Pulmonary artery endothelial cell (primary cell): ENCODE measurements at places on chromosomes 5 and 9. TPM values are rescaled to one million over a fixed set of nuclear protein-coding genes. Genes with fewer than 3 reads are reported as not detected.

DNA sequence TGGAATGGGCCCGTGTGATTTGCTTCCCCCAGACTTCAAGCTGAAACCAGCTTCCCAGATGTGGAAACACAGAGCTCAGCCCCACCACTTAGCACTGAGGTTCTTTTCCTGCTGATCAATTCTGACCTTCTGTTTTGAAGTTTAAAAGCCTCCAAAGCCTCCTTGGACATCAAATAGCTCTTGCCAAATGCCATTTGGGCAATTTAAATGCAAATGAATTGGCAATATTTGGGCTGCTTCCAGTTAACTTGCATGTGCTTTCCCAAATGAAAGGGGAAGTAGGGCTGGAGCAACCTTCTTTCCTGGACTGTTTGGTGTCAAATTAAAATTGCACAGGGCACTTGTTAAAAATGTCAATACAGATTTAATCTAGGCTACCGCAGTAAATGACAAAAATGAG is 710.5 kb downstream of the TLR4 start:
- DNase-seq = no peak

DPYSL3 gene
- 138 and 161 TPM in 2 replicates for total RNA-seq

GRCh38 chr9:123654994-123655637 is 274.8 kb downstream of the DENND1A start:
- DNase-seq = no peak

GRCh38 chr9:86714999-86715398 is 232.3 kb downstream of the GAS1 start:
- no peak for DNase-seq

SREK1 gene
- 57.9 and 82.9 TPM in 2 replicates for total RNA-seq

GRCh38 chr9:93207860-93208734 is 24.2 kb downstream of the WNK2 start:
- DNase-seq = no peak

PAEP gene
- total RNA-seq = not detected in 2 replicates

DNA sequence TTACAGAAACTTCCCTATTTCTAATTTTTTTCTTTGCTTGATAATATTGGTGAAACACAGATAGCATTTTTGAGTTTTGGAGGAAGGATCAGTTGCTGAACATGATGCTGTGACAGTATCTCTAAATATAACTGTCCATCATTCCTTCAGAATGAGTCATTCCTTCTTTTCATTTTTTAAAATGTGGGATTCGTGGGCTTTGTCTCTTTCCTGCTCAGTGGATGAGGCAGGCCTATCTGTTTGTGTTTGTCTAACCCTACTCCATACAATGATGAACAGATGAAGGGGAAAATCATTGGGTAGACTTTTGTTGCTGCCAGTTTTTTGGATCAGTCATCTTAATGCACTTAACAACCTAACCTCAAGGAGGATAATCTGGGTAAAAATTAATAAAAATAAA is 15.7 kb upstream of the OR13C8 start:
- no peak for DNase-seq

CCDC192 gene
- total RNA-seq = not detected in 2 replicates

GRCh38 chr5:167771571-167771970 is 519.9 kb upstream of the WWC1 start:
- DNase-seq = no peak

DNA sequence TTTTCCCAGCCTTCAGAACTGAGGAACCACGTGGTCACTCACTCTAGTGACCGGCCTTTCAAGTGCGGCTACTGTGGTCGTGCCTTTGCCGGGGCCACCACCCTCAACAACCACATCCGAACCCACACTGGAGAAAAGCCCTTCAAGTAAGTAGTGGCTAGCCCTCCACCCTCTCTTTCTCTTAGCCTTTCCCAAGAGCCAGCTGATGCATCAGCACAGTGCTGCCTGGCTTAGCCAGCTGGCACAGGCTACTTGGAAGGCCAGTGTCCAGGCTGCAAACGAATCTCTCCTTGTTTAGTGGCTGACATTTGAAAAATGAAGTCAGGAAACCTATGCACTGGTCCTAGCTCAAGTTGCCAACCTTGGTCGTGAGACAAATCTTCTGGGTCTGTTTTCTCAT is 91.1 kb downstream of the PRDM6 start:
- DNase-seq = no peak

GRCh38 chr5:174229514-174230370 is 184.2 kb downstream of the NSG2 start:
- no peak for DNase-seq

GRCh38 chr9:17075146-17075757 is 59.6 kb upstream of the CNTLN start:
- no peak for DNase-seq

- no peak for DNase-seq
These were observed 7.5 kb upstream of the UBE2R2 start for GRCh38 chr9:33809506-33809905.

DENND1A gene
- 11.7 and 12.4 TPM in 2 replicates for total RNA-seq

- DNase-seq = no peak
These were observed 4.2 kb downstream of the SIL1 start for GRCh38 chr5:139193928-139194327.

FBP1 gene
- 0.95 and 1.5 TPM in 2 replicates for total RNA-seq

GRCh38 chr5:117204404-117204803 is 629.8 kb upstream of the SEMA6A start:
- DNase-seq = no peak

GRCh38 chr5:3179220-3179619 is 416.4 kb upstream of the IRX1 start:
- DNase-seq = no peak

ABLIM3 gene
- total RNA-seq = 18.8 and 21.3 TPM in 2 replicates

GRCh38 chr5:169534311-169534880 is 49.2 kb upstream of the SPDL1 start:
- no peak for DNase-seq

GARIN3 gene
- total RNA-seq = not detected in 2 replicates

- no peak for DNase-seq
These were observed 222.6 kb downstream of the MEF2C start for GRCh38 chr5:88660264-88660946.

GRCh38 chr5:27140831-27141230 is 102.4 kb upstream of the CDH9 start:
- DNase-seq = no peak

- DNase-seq = no peak
These were observed 142.5 kb upstream of the VLDLR start for GRCh38 chr9:2479056-2479565.

DNA sequence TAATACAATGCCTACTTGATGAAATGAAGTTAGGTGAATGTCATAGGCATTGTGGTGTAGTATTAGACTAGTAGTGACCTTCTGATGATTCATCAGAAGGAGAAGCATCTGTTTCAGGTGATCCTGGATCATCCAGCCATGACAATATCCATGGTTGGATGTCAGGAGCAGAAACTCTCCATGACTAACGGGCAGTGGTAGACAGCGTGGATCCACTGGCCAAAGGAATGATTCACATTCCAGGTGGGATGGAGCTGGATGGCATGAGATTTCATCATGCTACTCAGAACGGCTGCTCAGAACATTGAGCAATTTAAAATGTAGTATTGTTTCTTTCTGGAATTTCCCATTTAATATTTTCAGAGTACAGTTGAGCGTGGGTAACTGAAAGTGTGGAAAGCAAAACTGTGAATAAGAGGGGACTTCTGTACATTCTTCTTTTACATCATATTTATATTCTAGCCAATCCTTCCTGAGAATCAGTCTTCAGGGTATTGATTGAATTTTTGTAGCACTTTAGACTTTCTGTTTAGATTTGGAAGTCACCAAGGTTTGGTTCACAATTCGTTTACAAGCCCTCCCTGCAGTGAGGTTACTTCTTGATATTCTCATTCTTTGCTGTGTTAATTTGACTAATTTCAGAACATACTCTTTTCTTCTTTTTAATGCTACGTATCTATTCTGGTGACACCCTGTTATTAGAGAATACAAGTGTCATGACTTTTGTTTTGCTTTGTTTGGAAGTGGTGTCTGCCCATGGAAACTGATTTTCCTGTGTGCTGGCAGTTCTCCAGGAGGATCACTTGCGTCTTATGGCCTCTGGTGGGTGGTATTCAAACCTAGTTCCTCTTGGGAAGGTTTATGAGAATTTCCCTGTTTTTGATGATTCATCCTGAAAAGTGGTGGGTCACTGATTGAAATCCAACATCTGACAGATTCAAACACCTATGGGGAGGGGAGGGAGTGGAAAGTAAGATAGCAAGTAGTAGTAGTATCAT is 12.2 kb upstream of the CLINT1 start:
- no peak for DNase-seq

GRCh38 chr5:80215523-80215922 is 40.3 kb downstream of the SERINC5 start:
- no peak for DNase-seq

GRCh38 chr9:114621975-114622609 is 11.0 kb downstream of the TMEM268 start:
- DNase-seq = peak; percentile 35

GRCh38 chr9:95857124-95857523 is 18.4 kb upstream of the ERCC6L2 start:
- no peak for DNase-seq

ORM2 gene
- total RNA-seq = not detected in 2 replicates

- DNase-seq = no peak
These were observed 170.3 kb upstream of the WWC1 start for GRCh38 chr5:168121138-168121494.

DNA sequence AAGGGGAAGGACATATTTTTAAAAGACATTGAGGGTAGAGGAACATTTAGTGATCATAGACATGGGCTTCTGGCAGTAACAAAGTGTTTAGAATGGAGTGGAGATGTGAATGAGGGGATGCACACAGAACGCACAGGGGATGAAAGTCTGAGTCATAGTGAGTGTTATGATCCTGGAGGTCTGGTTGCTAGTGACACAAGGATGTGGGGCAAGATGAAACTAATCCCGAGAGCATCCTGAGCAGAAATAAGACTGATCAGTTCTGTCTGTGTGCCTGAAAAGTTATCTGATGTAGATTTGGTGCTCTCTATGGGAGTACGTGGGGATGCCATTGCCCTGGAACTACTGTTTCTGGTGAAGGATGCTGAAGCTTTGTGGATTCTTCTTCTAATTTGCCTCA is 141.1 kb downstream of the CHSY3 start:
- DNase-seq = no peak

GRCh38 chr9:18922161-18922885 is 110.7 kb downstream of the SAXO1 start:
- DNase-seq = no peak

DNA sequence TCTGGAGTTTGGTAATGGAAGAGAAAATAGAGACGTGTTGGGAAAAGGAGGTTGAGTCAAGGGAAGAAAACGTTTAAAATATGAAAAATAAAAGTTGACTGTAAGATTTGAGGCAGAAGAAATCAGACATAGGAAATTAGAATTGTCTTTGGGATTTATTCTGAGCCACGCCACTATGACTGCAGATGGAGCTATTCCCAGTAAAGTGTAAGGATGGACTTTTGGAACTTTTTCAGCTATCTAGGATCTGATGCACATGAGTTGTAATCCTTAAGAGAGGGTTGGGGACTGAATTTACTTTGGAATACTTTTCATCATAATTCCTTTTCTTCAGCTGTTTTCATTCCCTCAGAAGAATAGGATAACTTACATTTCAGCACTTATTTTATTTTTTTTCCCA is 336.7 kb downstream of the FAM170A start:
- no peak for DNase-seq

GRCh38 chr9:25427898-25428297 is 250.3 kb downstream of the TUSC1 start:
- no peak for DNase-seq

C1QTNF3 gene
- 0.59 and 0.67 TPM in 2 replicates for total RNA-seq

GRCh38 chr9:107193251-107193650 is 89.8 kb upstream of the RAD23B start:
- DNase-seq = no peak

CD14 gene
- total RNA-seq = 0.26 and 0.49 TPM in 2 replicates

DNA sequence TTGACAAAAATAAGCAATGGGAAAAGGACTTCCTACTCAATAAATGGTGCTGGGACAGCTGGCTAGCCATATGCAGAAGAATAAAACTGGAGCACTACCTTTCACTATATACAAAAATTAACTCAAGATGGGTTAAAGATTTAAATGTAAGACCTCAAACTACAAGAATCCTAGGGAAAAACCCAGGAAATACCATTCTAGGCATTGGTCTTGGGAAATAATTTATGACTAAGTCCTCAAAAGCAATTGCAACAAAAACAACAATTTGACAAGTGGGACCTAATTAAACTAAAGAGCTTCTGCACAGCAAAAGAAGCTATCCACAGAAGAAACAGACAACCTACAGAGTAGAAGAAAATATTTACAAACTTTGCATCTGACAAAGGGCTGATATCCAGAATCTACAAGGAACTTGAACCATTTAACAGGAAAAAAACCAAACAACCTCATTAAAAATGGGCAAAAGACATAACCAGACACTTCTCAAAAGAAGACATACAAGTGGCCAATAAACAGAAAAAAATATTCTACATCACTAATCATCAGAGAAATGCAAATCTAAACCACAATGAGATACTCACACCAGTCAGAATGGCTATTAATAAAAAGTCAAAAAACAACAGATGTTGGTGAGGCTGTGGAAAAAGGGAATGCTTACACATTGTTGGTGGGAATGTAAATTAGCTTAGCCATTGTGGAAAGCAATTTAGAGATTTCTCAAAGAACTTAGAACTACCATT is 75.2 kb upstream of the CPEB4 start:
- no peak for DNase-seq

DNA sequence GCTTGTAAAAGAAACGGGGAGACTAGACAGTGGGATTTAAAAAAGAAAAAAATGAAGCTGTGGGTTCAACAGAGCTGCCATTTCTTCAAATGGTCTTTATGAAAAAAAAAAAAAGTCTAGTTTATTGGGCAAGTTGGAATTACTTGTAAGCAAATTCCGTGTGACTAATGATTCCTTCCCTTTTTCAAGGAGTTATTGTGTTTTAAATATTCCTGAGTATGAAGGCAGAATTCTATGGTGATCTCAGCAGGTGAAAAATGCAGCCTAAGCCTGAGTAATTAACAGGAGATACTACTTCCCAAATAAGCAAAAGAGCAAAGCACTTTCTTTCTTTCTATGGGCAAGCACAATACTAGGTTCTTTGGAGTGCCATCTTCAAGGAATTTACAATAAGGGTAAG is 481.9 kb downstream of the ZNF608 start:
- no peak for DNase-seq

- DNase-seq = no peak
These were observed 286.3 kb downstream of the NNT start for GRCh38 chr5:43889233-43889632.

SKIC3 gene
- 124 and 138 TPM in 2 replicates for total RNA-seq

- DNase-seq = peak; percentile 44
These were observed 18.5 kb upstream of the GNE start for GRCh38 chr9:36276781-36277181.
